PC-9 (cell line): ENCODE measurements at places on chromosomes 1 and 21. TPM values are rescaled to one million over a fixed set of nuclear protein-coding genes. Genes with fewer than 3 reads are reported as not detected.
A peak's percentile ranks its signal among the peaks of the same experiment; 100 is the strongest.

SPATA21 gene
- total RNA-seq: not detected in 2 replicates

CHIA gene
- total RNA-seq: not detected in 2 replicates

C1orf94 gene
- total RNA-seq: not detected in 2 replicates

MATN1 gene
- total RNA-seq: 0.37 and 0.50 TPM in 2 replicates

DNA sequence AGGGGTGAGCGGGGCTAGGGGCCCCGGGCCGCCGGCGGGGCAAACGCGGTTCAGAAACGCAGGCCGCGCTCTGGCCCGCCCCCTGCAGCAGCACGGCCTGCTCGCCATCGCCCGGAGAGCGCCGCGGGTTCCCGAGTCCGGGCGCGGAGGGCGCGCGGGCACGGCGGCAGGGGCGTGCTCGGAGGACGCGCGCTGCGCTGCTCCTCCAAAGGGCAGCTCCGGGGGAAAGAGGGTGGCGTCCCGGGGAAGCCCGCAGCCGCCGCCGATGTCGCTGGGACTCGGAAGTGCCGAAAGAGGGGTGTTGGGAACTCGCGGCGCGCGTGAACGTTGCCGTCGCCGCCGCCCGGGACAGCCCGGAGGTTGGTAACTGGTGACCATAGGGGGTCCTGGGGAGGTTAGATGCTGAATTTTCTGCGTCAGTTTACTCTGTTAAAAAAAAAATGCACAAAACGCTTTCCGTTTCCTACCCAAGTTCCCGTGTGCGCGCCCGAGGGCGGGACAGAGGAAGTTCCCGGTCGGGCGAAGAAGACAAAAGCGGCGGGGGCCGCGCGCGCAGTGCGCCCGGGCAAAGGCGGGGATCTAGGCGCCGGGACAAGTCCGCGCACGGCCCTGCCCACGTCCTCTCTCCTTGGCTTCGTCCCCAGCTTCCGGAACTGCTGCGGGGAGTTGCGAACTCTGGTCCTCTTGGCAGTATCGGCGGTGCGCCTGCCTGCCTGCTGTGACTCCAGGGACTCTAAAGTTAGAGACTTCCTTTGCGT, at the start of gene HHAT:
Gene HHAT (plus strand): TSS at position 157 of the 758 bp plus-strand sequence. CDS start 20,074 bp downstream, outside the sequence.
- peaks cover 18% of the 10 kb centered on the region; the same call in 1 of the 2 replicates for H3K4me1 ChIP-seq
- peak within 1 kb of the TSS; percentile 53 for H3K27ac ChIP-seq
- no peaks in the 10 kb centered on the region for H3K36me3 ChIP-seq
- peak; percentile 86 for DNase-seq

DNA sequence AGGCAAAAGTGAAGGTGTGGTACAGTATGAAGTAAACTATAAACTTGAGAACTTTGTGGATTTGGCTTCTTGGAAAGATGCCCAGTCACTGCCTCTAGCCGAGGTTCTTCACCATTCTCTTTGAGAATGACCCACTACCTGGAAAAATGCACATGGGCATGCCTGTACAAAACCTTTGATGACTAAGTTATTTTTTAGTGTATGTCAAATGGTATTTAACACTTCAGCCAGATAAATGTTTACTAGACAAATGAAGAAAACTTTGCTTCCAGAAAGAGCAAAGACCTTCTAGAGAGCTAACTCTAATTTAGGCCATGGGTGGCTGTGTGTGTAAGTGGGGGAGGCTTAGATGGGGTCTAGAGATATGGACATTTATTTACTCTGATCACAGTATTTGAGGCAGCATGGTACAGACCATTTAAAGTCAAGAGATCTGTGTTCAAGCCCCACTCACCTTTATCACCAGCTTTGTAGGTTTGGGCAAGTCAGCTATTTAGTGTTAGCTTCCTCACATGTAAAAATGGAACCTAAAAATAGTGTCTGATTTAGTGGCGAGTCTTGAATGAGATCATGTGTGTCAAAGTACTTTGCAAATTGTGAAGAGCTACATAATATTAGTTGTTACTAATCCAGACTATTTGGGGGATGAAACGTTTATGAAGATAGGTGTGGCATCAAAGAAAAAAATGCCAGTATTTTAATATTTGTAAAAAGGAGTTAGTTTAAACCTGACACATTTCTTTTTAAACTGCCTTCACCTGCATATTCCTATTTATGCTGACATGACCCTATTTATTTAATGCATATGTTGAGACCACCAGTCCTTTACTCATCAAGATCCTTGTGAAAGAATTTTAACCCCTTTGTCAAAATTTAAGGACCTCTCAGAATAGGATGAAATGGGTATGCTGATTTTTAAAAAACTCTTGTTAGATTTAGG, 20.2 kb downstream of the NFYC start:
- H3K27me3 ChIP-seq: no peaks in the 10 kb centered on the region
- peak; percentile 71 for DNase-seq
- H3K4me3 ChIP-seq: peak overlapping the region; percentile 17; the same call in 1 of the 2 replicates
- H3K27ac ChIP-seq: peak overlapping the region; percentile 68

GRCh38 chr1:115685029-115685705, 43.4 kb downstream of the VANGL1 start:
- H3K4me1 ChIP-seq: no peaks in the 10 kb centered on the region
- H3K4me3 ChIP-seq: no peak overlapping the region
- H3K27me3 ChIP-seq: no peaks in the 10 kb centered on the region
- H3K36me3 ChIP-seq: peaks cover 61% of the 10 kb centered on the region
- DNase-seq: no peak

DNA sequence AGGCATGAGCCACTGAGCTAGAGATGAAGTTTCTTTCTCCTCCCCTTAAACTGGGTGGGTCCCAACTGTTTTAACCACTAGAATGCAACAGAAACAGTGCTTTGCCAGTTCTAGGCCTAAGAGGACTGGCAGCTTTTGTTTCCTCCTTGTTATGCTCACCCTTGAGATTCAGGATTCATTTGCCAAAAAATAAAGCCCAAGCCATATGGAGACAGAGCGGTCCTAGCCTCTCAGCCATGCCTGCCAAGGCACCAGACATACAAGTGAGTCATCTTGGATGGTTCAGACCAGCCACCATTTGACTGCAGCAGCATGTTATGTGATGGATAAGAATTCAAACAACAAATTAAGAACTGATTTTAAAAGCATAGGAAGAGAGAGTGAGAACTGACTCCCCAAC, 38.1 kb upstream of the STUM start:
- H3K27me3 ChIP-seq: peaks cover 29% of the 10 kb centered on the region
- H3K4me3 ChIP-seq: no peak overlapping the region

DNA sequence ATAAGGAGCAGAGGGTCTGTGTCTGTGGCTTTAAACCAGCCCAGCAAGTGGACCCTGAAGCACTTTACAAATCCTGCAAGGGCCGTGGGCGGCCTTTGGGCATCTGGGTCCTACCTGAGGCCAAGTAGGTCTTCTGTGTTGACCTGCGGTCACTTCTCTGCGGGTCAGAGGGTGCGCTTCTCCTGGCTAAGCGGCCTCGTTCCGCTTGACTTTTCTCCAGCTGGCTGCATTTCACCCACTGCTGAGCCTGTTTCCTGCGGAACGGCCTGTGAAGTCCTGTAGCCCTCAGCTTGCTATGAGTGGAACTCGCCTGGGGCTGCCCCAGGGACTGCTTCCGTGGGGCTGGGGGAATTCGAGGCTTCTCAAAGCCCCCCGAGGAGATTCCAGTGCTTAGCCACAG, 43.3 kb downstream of the SLC37A1 start:
- no peaks in the 10 kb centered on the region for H3K4me1 ChIP-seq
- no peaks in the 10 kb centered on the region for H3K27me3 ChIP-seq
- H3K4me3 ChIP-seq: no peak overlapping the region
- H3K36me3 ChIP-seq: no peaks in the 10 kb centered on the region
- no peak overlapping the region for H3K27ac ChIP-seq
- no peak for DNase-seq

DNA sequence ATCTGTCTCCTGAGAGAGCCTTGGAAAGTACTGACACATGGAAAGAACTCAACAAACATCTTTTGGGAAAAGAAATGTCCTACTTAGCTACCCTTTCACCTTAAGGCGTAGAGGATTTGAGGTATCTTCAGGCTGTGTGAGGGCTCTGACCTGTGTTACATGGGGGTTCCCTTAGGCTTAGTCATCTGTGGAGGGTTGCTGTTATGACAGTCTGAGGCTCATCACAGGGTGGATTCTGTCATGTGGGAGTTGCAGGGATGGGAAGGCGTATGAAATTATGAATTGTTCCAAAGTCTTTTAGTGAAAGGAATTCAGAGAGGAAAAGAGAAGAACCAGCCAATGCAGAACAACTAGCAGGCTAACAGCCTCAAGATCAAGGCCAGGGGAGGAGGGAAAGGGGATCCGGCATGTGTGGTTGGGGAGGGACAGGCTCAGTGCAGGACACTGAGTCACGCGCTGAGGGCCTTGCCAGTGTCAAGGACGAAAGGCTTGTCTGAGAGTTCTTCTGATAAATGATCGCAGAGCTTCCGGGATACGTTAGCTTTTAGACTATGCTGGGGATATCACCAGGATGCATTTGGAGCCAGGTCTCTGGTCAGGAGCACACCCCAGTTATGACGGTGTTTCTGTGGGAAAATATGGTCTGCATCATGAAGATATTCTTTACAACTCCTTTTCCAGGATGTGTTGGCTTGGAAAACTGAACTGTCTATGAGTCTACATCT, 24.6 kb upstream of the PLA2G2C start:
- H3K4me3 ChIP-seq: peak overlapping the region; percentile 22; the same call in 1 of the 2 replicates
- no peaks in the 10 kb centered on the region for H3K36me3 ChIP-seq
- H3K27me3 ChIP-seq: no peaks in the 10 kb centered on the region
- peak; percentile 81 for DNase-seq

- no peaks in the 10 kb centered on the region for H3K36me3 ChIP-seq
- peak; percentile 30 for DNase-seq
- H3K27me3 ChIP-seq: no peaks in the 10 kb centered on the region
- H3K4me1 ChIP-seq: no peaks in the 10 kb centered on the region
- H3K27ac ChIP-seq: no peak overlapping the region
- no peak overlapping the region for H3K4me3 ChIP-seq
These were observed 23.7 kb downstream of the GLUL start for GRCh38 chr1:182367926-182368325.

DNA sequence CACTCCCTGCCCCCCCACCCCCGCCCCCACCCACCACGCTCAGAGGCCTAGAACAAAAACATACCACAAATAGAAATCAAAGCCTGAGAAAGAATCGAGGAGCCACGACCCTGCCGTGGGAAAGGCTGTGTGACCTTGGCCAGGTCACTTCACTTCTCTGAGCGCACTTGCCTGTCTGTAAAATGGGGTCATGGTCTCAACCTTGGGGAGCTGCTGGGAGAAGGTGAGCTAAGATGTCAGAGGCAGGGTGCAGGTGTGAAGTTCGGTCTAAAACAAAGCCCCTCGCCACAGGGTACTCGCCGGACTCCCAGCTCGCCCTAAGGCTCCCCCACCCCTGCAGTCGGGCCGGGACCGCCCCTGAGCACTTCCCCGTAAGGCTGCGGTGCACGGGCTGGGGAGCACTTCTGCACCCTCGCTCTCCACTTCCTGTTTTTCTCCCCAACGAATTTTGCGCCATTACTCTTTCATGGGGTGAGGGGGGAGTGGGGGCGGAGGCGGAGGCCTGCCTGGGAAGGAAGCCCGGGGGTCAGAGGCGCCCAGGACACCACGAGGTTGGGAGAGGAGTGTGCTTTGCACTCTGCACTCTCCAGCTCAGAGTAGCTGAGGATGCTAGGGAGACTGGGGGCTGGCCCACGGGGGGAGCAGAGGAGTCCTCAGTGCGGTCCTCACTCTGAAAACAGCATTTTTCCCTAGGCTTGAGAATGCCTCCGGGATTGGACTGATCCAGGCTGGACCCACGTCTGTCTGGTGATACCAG, 21.9 kb upstream of the PIK3CD start:
- no peaks in the 10 kb centered on the region for H3K36me3 ChIP-seq
- H3K27ac ChIP-seq: no peak overlapping the region
- H3K27me3 ChIP-seq: no peaks in the 10 kb centered on the region
- H3K4me1 ChIP-seq: no peaks in the 10 kb centered on the region; the same call in 1 of the 2 replicates
- H3K4me3 ChIP-seq: no peak overlapping the region
- no peak for DNase-seq

DNA sequence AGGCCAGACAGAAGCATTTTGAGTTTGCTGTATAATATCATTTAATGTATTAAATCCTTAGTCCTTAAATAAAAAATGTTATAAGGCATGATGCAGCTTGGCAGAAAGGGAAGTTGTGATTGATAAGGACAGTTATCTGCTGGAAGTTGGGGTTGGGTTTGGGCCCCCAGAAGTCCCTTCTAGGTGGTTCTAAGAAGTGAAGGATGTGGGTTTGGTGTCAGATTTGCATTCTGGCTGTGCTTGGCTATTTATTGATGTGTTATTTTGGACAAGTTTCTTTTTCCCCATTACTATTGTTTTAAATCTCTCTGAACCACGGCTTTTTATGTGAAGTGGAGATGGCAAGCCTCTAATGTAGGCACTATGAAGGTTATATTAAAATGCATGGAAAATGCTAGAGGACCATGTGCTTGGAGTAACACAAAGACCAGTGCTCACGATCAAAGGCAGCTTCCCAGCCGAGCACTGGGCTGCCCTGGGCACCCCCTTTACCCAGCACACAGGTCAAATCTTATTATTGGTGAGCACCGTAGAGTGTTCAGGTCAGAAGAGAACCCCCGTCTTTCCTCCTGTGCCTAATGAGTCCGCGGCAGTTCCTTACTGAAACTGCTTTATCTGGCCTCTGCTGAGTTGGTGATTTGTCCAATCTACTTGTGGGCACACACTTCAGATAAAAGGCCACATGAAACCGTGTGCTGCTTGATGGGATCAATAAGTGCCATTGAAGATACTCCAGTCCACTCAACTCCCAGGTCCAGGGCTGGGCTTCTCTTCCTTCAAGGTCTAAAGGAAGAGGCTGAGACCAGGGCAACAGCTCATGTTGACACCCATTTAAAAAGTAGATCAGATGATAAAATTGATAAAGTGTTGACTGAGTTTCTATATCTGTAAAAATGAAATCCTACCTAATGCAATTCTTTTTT, 212.0 kb downstream of the PRDM2 start:
- H3K36me3 ChIP-seq: no peaks in the 10 kb centered on the region
- H3K27ac ChIP-seq: no peak overlapping the region

GRCh38 chr1:2466270-2466665, 9.8 kb upstream of the PLCH2 start:
- peaks cover 73% of the 10 kb centered on the region for H3K27me3 ChIP-seq
- no peaks in the 10 kb centered on the region for H3K4me1 ChIP-seq
- DNase-seq: no peak
- no peak overlapping the region for H3K4me3 ChIP-seq

- DNase-seq: peak; percentile 55
- H3K4me1 ChIP-seq: peaks cover 26% of the 10 kb centered on the region
- no peaks in the 10 kb centered on the region for H3K36me3 ChIP-seq
These were observed 1.1 kb downstream of the EEIG2 start for GRCh38 chr1:108560874-108561459.

DNA sequence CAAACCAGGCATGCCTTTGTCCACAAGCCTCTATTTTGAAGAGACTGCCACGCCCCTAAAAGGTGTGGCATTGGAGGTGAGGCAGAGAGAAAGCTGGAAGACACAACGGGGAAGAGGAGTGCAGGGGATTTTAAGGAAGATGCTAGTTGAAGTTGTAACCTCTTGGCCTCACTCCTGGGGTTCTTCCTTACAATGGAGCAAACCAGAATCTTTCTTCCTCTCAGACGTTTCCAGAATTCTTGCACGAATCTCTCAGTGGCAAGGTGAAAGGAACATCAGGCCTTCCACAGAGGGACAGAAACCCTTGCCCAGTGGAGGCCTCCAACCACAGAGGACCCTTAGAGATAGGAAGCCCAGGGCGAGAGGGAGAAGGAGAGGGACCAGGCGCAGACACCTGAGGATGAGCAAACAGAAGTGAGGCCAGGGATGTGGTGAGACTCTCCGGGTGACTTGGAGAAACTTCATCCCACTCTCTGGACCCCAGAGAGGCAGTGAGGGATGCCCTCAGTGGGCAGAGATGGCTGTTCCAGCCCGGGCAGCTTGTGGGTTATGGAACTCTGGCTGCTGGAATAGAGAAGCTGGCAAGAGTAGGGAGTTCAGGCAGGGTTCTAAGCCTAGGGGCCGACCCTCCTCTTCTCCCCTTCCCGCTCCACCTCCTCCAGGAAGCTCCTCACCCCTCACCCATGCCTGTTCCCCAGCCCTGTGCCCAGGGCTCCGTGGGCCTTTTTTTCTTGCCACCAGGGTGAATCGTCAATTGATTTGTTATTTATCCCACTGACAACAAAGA, 136.8 kb upstream of the RUNX3 start:
- H3K27me3 ChIP-seq: no peaks in the 10 kb centered on the region; the same call in 1 of the 2 replicates
- H3K27ac ChIP-seq: no peak overlapping the region
- H3K36me3 ChIP-seq: no peaks in the 10 kb centered on the region
- no peaks in the 10 kb centered on the region for H3K4me1 ChIP-seq
